ENCODE measurements at places on chromosomes 2 and 18.

DNA sequence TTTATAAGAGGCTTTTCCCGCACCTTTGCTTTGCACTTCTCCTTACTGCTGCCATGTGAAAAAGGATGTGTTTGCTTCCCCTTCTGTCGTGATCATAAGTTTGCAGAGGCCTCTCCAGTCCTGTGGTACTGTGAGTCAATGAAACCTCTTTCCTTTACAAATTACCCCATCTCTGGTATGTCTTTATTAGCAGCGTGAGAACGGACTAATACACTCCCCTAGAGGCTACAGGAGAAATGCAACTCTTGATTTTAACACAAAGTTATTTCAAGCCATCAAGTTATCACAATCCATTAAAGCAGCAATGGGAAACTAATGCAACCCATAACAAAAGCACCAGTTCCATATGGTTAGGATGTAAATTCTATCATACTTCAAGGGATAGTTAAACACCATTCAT, 1378.8 kb upstream of the DDX18 start:
- DNase-seq = no peak

DNA sequence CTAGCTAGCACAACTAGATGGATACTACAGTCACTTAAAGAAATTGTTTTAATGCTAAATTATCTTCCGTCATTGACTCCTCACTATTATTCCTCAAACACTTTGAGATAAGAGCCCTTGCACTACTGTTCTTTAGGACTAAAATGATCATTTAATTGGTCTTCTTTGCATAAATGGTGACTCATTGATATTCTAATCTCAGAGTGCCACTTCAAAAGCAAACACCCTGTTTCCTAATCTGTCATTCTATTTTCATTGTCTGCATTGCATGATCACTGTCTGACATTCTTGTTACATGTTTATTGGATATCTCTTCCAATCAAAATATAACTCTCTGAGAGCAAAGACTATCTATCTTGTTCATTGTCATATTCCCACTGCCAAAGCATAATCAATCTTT, 313.9 kb downstream of the EXOC6B start:
- no peak for DNase-seq

DNA sequence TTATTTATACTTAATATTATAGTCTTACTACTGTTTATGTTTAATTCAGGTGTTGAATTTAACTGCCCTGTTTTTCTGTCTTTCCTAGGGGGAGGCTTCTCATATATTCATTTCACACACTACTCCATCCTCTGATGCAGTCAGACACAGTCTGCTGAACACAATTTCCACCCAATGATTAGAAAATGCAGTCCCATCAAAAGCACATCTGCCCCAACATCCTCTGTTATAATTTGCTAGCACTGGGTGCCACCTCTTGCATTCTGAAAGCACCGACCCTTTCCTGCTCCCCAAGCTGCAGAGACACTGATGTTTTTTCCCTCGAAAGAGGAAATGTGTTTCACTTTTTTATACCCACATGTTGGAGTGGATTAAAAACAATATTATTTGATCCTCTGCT, 474.7 kb downstream of the PID1 start:
- no peak for DNase-seq

DNA sequence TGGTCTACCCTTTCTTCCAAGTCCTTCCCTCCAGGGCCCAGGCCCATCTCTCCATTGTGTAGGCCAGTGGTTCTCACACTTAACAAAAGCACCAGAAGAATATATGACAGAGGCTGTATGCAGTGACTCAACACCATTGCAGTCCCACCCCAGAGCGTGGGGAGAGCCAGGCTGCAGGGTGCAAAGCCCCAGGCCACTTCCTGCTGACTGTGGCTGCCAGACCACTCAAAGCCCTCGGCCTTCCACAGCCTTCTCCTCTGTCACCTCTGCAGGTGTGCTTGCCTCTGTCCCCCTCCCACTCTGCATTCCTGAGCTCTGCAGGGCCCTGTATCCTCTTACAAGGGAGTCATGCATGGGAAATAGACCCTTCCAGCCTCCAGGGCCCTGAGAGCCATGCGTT, 40.4 kb upstream of the ARHGEF4 start:
- DNase-seq = no peak

DNA sequence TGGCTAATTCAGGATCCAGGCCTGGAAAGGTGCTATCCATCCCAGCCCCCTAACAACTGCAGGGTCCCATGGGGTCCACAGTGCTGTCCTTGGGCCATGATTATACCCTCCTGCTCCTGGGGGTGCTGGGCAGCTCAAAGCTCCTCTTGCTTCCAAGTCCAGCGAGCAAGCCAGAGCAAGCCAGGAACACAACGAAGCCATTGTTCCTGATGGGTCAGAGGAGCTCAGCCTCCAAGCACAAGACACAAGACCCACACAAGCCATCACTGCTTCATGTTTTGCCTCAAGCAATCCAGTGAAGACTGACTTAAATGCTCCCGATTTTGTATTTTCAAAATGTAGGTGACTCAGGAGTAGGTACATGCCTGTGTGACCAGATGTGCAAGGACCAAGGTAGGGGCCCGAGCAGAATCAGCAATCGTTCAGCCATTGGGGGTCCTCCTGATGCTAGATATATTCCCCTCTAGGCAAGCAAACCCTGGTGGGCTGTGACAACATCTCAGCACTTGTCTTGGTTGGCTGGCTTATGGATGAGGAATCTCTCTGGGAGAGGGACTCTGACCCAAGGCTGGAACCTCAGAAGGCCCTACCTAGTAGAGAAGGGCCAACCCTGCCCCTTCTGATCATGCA, 90.8 kb downstream of the EPAS1 start:
- no peak for DNase-seq

- DNase-seq = no peak
Observed at GRCh38 chr18:8781671-8782070, 76.3 kb downstream of the MTCL1 start.

DNA sequence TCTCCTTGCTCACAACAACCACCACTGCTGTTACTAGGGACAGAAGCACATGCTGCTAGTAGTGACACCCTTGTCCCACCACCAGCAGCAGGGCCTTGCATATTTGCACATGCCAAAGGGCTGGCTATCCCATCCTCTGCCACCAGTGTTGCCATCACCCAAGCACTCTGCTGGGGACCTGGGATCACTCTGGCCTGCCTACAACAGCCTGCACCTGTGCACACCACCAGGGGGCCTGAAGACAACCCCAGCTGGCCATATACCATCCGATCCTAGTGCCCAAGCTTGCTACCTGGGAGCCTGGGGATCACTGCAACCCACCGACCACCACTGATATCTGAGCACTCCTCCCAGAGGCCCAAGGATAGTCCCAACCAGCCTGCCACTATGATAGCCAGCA, 99.9 kb upstream of the FANCL start:
- no peak for DNase-seq

DNA sequence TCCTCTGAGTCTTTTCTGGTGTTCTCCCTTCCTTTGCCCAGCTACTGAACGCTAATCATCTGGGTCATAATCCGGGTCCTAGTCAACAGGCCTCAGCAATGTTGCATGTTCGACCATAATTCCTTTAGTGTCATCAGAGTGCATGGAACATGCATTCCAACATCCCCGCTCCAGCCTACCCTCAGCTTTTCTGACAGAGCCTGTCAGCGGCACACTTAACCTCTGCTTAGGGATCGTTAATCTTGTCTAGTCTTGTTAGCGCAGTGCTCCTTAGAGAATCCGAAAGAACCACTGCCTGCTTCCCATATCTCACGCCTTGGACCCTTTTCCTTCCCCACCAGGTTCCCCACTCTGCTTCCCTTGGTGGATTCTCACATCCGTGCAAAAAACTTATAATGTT, 767.9 kb upstream of the ID2 start:
- DNase-seq = no peak

GRCh38 chr2:226317970-226318369, 481.6 kb downstream of the IRS1 start:
- no peak for DNase-seq

DNA sequence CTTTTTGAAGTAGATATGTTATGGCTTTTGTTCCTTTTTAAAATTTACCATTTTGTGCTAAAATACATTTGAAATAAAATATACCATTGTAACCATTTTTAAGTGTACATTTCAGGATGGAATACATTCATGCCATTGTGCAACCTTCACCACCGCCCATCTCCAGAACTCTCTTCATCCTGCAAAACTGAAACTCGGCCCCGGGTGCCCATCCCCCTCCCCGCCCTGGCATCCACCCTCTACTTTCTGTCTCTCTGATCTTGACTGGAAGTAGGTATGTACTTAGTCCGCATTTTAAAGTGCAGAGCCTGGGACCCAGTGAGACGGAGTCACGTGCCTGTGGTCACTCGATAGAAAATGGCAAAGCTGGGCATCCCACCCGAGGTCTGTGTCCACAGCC, 45.6 kb downstream of the DIPK1C start:
- DNase-seq = no peak

DNA sequence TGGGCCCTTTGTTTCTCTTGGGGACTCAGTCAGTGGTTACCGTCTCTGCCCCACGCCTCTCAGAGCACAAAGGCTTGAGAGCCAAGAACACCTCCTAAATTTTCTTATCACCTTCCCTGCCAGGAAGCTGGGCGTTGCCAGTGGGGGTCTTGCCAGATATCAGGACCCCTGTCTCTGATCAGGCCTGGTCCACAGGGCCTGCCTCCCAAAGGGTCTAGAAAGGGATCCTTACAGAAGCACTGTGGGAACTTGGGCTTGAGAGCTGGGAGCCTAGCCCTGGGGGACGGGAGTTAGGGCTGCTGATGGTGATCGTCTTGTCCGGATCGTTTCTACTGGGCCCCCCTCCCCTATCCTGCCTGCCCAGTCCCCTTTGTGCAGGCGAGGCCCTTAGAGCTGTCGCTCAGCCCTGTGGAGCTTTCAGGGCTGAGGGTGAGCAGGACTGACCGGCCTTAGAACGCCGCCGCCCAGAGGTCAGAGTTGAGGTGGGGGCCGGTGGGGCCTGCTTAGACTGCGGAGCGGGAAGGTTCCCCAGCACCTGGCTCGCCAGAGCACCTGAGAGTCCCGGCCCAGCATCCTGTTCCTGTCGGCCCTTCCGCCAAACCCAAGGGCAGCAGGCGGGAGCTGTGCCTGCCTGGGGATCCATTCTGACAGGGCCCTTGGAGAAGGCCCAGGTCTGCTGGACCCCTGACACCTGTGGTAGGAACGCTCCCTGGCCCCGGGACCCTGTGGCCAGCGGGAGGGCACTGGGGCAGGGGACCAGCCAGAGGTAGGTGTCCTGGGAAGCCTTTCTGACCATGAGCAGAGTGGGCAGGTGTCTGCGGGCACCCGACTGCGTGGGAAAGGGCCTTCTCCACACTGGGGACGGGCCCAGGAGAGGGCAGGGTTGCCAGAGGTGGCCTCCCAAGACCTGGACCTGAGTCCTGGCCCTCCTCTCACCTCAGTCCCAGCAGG, 956 bp downstream of the ESPNL start:
- DNase-seq = no peak

GRCh38 chr2:144237830-144238627, 281.9 kb downstream of the ZEB2 start:
- no peak for DNase-seq

- DNase-seq = no peak
Observed at GRCh38 chr2:71600555-71600954, 147.2 kb downstream of the DYSF start.

DNA sequence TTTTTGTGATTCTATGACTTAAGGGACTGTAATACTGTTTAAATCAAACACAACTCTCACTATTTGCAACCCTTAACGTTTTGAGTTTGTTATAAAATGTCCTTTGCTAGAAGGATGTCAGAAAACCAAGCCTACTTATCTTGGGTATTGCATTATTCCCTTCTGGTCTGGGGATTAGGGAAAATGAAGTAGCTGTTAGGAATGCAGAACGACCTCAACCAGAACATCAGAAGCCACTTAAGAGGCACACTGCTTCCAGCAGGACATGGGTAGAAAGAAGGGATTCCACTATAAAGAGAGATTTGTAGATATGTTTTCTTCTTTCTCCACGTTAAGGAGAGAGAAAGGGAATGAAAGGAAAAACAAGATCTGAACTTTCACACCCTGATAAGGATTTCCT, 101.2 kb downstream of the SETBP1 start:
- DNase-seq = no peak

Measured in activated naive CD8-positive, alpha-beta T cell treated with anti-CD3 and anti-CD28 coated beads, Interleukin-2, amount 50 U/mL, for 16 hours (primary cell).